ENCODE measurements at places on chromosomes 4 and X.

GRCh38 chr4:177640864-177641263 lies 198.6 kb upstream of the AGA start:
- no peak for DNase-seq

- no peak for DNase-seq
Observed at GRCh38 chrX:1444561-1445500, 7.9 kb downstream of the ASMTL start.

- no peak for DNase-seq
Observed at GRCh38 chr4:3519468-3520264, 12.6 kb downstream of the LRPAP1 start.

DNA sequence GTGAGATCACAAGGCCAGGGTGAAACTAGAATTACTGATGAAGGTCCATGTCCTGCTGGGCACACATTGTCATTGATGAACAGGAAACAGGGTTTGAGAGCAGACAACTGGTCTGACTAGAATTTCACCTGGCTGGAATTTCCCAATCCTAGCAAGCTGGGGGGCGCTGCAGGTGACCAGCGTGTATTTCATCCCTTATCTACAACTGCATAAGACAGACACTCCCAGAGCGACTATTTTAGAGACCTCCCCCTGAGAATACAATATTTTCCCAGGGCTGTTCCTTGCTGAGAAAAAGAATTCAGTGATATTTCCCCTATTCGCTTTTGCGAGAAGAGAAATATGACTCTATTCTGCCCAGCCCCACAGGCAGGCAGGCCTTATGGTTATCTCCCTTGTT lies 432.6 kb upstream of the GALNT7 start:
- no peak for DNase-seq

GRCh38 chr4:47031011-47031678 lies at the start of gene GABRB1:
GABRB1 (plus strand) TSS chr4:47031567.
- peak; percentile 11 for DNase-seq

DNA sequence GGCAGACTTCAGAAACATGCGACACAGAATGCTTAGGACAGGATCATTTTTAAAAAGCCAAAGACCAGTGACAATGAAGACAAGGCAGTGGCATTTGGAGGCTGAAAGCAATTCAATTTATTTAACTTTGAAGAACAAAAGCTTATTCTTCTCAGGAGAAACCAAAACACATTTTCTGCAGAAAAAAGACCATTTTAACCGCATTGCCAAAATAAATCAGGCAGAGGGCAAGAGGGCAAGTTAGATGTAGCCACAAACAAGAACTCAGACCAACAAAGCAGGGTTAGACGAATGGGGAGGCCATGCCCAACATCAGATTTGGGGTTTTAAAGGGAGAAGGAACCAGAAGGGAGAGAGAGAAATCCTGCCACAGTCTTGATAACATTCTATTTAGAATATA lies 58.9 kb downstream of the RELL1 start:
- no peak for DNase-seq

DNA sequence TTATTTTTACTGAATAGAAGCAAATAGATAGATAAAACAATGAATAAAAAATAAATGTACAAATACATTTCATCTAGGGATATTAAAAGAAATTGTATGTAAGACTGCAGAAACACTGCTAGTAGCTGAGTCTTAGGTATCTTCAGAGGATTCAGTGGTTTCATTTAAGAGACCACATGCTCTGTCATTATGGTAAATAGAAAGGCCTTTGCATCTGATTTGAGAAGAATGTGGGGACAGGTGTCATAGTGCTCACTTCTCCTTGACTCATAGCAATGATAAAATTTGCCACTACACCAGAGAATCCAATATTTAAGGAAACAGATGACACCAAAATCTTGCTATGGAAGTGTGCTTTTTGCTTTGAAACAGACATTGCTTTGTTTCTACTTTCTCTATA lies 59.8 kb upstream of the PPP1R2C start:
- no peak for DNase-seq

GRCh38 chrX:37314531-37314930 lies 34.6 kb upstream of the PRRG1 start:
- DNase-seq = no peak

DNA sequence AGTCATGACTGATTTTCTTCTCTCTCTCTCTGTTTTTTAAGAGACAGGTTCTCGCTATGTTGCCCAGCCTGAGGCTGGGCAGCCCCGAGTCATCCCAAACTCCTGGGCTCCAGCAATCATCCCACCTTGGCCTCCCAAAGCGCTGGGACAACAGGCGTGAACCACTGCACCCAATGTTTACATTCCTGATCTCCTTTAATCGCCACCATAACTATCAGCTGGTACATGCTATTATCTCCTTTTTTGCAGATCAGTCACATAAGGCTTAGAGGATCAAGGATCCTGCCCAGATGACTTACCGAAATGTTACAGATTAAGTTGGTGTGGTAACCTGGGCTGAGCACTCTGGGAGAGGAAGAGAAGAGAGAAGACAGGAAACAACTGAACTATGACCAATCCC lies 1.5 kb upstream of the USP46 start:
- DNase-seq = no peak

GRCh38 chrX:149398027-149398426 lies 107.1 kb downstream of the IDS start:
- DNase-seq = no peak

DNA sequence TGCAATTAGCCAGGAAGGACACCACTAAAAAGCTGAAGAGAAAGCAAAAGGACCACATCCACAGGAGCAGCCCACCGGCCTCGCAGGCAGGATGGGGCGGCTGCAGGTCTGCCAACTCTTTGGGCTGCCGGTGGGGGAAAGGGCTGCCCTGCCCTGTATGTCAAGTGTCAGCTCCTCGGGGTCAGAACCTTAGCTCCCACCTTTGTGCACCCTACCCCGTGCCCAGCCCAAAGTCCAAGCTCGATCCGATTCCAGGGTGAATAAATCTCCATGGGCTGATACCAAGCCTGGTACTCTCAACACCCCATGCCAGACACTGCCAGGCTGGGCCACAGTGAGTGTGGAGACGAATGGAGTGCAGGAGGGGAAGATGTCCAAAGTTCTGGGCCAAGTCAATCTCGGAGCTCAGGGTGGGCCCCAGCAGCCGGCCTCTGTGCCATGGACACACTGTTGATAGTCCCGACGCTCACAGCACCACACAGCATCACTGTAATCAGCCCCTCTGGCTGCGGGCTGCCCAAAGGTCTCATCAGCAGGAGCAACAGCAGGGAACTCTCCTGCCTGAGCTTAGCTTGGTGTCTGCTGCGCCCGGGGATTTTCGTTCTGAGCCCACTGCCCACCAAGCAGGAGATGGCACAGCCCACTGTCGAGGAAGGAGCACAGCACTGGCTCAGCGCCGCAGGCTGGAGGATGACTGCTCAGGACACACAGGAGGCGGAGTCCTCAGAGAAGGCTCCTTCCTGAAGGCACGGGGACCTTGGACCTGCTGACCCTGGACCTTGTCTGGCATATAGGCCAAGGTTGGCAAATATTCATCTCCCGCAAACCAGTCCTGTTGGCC lies 84.4 kb downstream of the JAKMIP1 start:
- no peak for DNase-seq

DNA sequence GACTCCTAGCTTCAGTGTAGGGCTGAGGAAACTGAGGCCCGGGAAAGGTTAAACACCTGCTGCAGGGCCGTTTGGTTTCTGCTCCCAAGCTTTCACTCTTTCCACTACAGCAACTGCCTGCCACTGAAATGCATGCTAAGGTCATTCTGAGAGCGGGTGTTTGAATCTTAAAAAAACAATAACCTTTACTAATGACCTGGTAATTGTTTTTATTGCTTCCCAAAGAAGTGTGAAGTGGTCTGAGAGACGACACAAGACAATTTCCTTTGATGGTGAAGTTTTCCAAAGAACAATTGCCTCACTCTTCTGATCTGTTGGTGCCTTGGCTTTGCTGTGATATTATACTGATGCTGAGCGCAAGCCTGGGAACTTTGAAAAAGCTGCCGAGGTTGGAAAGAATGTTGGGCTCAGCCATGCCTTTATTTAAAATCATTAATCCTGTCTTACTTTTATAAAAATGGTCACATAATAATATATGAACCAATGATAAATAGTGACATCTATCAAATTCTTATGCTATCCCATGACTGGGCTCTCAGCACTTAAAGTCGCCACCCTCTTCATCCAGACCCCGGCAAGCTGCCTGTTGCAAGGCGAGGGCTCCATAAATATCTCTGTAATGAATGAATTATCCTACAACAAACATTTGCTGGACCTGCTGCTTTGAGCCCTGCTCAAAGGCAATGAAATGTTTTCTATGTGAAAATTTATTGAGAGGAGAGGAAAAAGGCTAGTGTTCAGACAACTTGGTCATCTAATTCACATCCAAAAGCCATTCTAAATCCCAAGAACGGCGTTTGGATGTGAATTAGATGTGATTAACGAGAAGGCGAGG lies 67.8 kb upstream of the SOD3 start:
- no peak for DNase-seq

DNA sequence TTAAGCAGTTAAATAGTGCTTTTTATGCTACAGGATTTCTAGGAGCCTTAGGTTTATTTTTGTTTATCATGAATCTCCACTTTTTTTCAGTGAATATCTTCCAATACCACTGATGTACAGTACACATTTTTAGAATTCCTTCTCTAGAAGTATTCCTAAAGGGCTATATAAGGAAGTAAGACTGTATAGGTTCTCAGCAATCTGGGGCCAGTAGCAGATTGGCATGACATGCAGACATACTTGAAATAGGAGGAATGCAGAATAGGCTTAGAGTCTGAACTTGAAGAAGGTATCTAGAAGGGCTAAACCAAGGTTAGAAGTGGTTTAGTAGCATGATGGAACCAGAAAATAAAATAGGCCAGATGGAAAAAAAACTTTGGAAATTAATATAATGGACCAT lies 29.8 kb downstream of the HEPH start:
- no peak for DNase-seq

DNA sequence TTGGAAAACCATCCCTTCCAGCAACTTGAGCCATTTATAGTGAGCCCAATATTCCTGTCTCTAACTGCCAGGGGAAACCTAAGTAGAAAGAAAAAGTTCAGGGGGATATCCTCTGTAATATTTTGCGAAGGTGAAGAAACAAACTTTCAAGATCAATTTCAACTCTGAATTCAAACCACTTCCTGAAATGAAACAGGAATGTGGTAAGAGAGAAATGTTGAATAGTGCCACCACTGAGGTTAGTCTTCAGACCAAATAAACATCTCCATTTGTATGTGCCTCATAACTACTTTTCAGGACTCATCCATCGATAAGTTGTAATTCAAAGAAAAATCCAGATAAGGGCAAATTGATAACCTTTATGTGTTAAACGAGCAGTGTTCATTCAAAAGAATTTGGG lies 128.7 kb downstream of the GABRB1 start:
- DNase-seq = no peak

- DNase-seq = no peak
Observed at GRCh38 chrX:150155436-150156035, 207.6 kb upstream of the MAMLD1 start.

- DNase-seq = no peak
Observed at GRCh38 chr4:119930546-119930945, 136.1 kb downstream of the MAD2L1 start.

DNA sequence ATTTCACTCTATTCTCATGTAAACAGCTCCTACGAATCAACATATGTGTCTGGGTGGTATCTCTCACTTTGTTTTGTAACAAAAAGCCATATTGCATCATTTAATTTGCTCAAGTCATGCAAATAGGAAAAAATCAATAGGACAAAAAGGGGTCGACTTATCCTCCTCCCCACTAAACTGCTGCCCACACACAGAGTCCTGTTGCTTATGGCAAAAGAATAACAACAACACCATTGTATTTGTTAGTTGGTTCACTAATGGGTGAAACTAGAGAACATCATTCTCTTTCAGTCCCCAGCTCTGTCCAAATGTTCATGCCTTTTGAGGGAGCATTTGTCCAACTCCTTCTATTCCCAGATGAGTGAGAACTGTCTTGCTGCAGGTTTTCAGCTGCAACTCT lies 2.1 kb downstream of the HHIP start:
- no peak for DNase-seq

GRCh38 chr4:78767350-78767749 lies 8.8 kb upstream of the BMP2K start:
- DNase-seq = no peak

DNA sequence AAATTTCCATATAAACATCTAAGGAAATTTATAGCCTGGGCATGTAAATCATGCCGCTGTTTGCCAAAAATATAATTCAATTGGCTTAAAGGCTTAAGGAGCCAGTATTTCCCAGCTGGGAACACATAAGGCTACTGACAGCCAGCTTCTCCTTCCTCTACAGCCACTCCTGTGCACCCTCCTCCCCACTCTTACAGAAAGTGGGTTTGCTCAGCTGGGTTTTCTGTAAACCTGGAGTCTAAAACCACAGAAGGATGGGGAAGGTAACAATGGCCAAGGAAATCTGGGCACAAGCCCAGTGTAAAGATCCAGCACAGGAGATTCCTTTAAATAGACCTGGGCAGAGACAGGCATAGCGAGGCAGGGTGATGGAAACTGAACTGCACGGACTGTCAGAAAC lies 18.5 kb downstream of the ACSL1 start:
- DNase-seq = no peak

- DNase-seq = no peak
Observed at GRCh38 chrX:141220342-141221008, 21.8 kb downstream of the SPANXC start.

DNA sequence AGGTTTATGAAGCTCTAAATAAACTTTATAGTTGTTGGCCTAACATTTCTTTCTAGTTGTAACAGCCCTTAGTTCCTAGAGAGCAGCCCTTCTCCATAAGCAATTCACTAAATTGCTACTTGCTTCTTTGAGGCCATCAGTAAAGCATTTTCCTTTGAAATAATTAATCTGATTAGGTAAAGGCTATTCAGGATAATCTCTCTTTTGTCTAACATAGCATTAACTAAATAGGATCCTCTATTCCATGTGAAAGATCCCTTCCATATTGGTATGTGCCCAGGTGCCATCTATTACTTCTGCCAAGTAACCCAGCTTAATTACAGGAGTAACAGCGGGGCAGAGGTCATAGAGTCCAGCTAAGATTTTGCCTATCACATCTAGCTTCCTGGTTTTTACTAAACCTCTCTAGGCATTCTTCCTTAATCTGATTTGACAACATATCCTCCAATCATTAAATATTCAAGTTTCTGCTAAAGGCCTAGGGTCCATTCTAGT lies 1408.0 kb downstream of the PCDH18 start:
- DNase-seq = no peak

GRCh38 chr4:94516999-94517398 lies 65.3 kb downstream of the PDLIM5 start:
- no peak for DNase-seq

DNA sequence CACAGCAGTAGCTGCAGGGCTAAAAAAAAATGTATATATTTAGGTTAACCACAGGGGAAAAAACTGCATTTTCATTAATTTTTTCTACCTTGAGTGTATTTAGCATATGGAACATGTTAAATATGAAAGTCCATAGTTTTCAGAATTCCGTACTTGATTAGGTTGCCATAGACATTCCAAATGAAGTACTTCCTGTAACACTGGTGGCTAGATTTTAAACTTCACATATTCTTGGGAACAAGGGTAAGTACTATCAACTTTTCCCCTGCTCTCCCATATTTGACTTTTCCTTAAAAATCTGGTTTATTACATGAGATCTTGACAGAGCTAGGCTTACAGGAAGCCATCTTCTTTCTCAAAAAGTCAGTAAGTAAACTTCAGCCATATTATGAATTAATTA lies 9.8 kb downstream of the SLC7A11 start:
- DNase-seq = no peak

- no peak for DNase-seq
Observed at GRCh38 chrX:140297273-140297672, 207.6 kb downstream of the SOX3 start.
